Ascending aorta (tissue), 2 donors: ENCODE measurements at places on chromosomes 7 and 10.

GRCh38 chr7:45983720-45984255, 62.7 kb upstream of the IGFBP3 start:
- H3K36me3 ChIP-seq = no peaks in the 10 kb centered on the region
- H3K27me3 ChIP-seq = no peaks in the 10 kb centered on the region
- peak overlapping the region; percentile 76 for H3K27ac ChIP-seq
- H3K4me1 ChIP-seq = peaks cover 43% of the 10 kb centered on the region

DNA sequence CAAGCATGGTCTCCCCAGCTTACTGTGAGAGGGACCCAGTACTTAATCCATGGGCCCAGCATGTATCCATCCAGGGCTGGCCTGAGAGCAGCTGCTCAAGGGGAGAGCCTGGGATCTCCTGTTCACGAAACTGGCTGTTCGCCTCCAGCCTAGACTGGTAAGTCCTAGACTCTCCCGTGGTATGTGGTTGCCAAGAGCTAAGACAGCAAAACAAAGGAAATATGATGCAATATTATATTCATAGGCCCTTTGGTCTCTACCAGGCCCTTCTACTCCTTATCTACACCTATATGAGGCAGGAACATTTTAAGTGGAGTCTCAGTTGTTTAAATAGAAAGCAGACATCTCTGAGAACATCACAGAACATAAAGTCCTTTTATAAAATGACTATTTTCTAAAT, 28.9 kb upstream of the STK17A start:
- no peak overlapping the region for H3K4me3 ChIP-seq
- no peak overlapping the region for H3K27ac ChIP-seq
- H3K36me3 ChIP-seq = no peaks in the 10 kb centered on the region

DNA sequence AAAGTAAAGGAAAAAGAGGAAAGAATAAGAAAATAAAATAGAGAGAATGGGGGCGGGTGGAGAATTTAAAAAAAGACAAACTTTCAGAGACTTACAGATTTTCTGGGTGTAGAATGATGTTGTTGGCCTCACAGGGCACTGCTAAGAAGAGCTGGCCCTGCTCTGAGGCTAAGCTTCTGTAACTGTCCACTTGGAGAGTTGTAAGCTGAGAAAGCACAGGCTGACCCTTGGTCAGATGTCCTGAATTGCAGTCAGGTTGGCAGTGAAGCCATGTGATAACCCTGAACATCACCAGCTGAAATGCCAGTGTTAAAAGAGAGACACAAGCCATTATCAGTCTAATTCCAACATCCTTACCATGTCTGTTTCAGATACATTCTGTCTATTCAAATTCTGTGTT, 272.1 kb upstream of the SORCS1 start:
- no peak overlapping the region for H3K27ac ChIP-seq
- no peak overlapping the region for H3K4me3 ChIP-seq
- no peak for DNase-seq
- H3K36me3 ChIP-seq = no peaks in the 10 kb centered on the region
- no peaks in the 10 kb centered on the region for H3K27me3 ChIP-seq

- no peak for DNase-seq
- no peak overlapping the region for H3K27ac ChIP-seq
- no peaks in the 10 kb centered on the region for H3K4me1 ChIP-seq
Measured at GRCh38 chr7:21886396-21886795, 59.3 kb downstream of the CDCA7L start.

DNA sequence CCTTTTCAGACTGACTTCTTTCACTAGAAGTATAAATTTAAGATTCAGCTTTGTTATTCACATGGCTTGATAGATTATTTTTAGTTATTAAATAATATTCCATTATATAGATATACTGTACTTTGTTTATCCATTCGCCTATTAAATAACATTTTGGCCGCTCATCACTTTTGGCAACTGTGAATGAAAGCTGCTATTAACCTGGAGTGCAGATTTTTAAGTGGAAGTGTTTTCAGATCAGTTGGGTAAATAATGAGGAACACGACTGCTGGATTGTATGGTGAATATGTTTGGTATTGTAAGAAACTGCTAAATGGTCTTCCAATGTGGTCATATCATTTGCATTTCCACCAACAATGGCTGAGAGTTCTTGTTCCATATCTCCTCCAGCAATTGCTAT, 97.6 kb upstream of the ZNF804B start:
- H3K4me3 ChIP-seq = no peak overlapping the region
- no peaks in the 10 kb centered on the region for H3K36me3 ChIP-seq
- no peak for DNase-seq
- H3K27me3 ChIP-seq = no peaks in the 10 kb centered on the region

- no peak overlapping the region for H3K27ac ChIP-seq
- H3K4me3 ChIP-seq = no peak overlapping the region
- H3K36me3 ChIP-seq = no peaks in the 10 kb centered on the region
- no peaks in the 10 kb centered on the region for H3K4me1 ChIP-seq
Measured at GRCh38 chr10:68897336-68897741, 3.8 kb upstream of the DDX50 start.

DNA sequence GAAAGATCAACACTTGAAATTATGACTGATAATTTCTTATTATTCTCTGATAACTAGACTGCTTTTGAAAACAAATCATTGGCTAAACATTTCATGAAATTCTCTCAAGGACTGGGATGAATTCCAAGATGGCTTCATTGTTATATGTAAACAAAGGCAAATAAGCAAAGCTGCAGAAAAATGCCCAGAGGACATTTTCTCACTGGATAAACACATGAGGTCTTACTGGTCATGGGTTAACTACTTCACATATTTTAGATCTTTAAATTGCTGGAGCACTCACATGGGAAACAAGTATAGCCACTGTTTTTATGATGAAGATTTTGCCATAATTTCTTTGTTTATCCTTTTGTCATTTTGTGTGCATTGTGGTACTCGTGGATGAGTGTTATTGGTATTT, 239.1 kb downstream of the PHF14 start:
- H3K4me1 ChIP-seq = no peaks in the 10 kb centered on the region
- H3K4me3 ChIP-seq = no peak overlapping the region
- H3K27me3 ChIP-seq = no peaks in the 10 kb centered on the region
- H3K27ac ChIP-seq = no peak overlapping the region

DNA sequence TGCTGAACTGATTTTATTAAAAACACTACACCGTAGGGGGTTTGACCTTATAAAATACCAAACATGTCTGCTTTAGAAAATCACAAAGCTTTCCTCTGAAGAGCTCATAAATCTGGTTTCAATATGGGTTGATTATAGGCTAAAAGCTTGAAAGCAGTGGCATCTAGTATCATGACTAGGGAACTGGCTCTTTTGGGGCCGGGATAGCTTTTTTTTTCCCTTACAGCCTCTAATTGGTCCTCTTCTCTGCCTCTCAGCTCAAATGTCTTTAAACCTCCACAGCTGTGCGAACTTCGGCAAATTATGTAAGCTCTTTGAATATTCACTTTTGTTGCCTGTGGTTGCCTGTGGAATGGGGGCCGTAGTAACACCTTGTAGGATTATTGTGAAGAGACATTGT, 8.4 kb downstream of the BAMBI start:
- H3K4me3 ChIP-seq = no peak overlapping the region
- H3K27ac ChIP-seq = no peak overlapping the region
- H3K36me3 ChIP-seq = peaks cover 10% of the 10 kb centered on the region
- DNase-seq = peak; percentile 5

- no peak for DNase-seq
- H3K27me3 ChIP-seq = no peaks in the 10 kb centered on the region
- no peaks in the 10 kb centered on the region for H3K4me1 ChIP-seq
- H3K27ac ChIP-seq = no peak overlapping the region
Measured at GRCh38 chr10:129809431-129809830, 154.6 kb downstream of the EBF3 start.

DNA sequence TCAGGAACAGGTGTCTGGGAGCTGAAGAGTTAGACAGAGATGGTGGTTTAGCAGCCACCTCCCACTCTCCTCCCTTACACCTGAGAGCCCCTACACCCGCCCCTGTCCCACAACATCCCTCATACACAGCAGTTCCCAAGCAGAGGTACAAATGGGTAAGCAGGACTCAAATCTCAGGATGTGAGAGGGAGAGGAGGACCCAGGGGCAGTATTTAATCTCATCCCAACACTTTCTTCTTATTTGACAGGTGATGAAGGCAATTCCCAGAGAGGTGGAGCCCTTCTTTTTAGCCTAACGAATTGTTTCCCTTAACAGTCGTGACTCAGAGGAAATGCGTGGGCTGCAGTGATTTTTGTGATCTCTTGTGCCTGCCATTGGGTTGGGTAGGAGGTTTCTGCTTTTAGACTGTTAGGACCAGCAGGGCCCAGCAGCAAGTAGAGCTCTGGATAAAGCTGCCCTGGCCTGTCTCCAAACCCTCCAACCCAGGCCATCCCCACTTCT, 191.3 kb downstream of the HECW1 start:
- H3K27ac ChIP-seq = no peak overlapping the region
- no peaks in the 10 kb centered on the region for H3K4me1 ChIP-seq
- no peaks in the 10 kb centered on the region for H3K27me3 ChIP-seq
- H3K36me3 ChIP-seq = no peaks in the 10 kb centered on the region
- no peak for DNase-seq
